ENCODE measurements at places on chromosomes 5 and 9.

- no peak for DNase-seq
Measured at GRCh38 chr5:74664551-74664950, 20.5 kb upstream of the HEXB start.

GRCh38 chr5:124951661-124952060 is 205.2 kb upstream of the ZNF608 start:
- DNase-seq = no peak

DNA sequence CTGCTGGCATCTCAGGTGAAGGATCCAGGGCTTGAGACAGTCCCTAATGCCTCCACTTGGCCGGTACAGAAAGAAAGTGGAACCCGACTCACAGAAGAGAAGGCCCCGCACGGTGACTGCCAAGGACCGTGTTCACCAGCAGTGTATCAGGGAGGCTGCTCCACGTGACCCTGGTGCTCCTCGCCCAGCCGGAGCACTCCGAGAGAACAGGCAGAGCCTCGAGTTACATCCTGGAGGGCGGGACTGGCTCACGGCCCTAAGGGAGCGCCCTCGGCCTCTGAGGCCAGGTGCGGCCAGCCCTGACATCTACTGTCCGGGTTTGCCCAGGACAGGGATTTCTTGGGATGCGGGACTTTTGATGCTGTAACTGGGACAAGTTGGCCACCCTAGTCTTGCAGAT is 104.0 kb upstream of the SARDH start:
- DNase-seq = no peak

- no peak for DNase-seq
Measured at GRCh38 chr9:112894041-112894440, 3.4 kb upstream of the SLC46A2 start.

DNA sequence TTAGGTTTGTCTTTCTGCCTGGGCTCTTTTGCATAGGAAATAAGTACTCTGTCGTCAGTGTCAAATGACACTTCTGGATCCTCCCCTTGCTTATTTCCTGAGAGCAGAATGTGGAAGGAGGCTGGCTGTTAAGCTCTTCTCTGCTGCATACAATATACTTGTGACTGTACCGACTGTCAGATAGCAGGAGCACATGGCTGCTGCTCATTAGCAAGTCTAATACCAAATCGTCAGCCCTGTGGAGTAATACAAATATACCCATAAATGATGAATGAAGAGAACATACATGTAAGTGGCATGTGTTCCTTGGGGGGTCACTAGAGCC is at the start of gene GPR151:
TSS of gene GPR151 (minus strand) at position 40 of the 325 bp plus-strand sequence. CDS start 77 bp downstream, outside the sequence.
- no peak for DNase-seq

- no peak for DNase-seq
Measured at GRCh38 chr5:150066901-150067396, 19.4 kb downstream of the CSF1R start.

DNA sequence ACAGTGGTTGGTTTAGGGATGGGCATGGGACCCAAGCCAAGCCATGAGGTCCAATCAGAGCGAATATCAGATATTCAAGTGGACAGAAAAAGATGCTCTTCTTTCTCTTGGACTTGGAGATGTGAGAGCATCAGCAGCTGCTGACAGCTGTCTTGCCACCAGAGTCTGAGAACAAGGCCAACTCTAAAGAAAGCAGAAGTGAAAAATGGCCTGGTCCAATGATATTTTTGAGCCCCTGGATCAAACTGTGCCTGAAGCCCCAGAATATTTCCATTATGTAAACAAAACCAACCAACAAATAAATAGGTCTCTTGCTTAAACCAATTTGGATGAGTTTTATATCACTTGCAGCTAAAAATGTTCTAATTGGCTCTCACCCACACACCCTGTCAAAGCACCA is 30.7 kb upstream of the JADE2 start:
- no peak for DNase-seq

- DNase-seq = no peak
Measured at GRCh38 chr9:116383936-116384335, 230.3 kb downstream of the PAPPA start.

DNA sequence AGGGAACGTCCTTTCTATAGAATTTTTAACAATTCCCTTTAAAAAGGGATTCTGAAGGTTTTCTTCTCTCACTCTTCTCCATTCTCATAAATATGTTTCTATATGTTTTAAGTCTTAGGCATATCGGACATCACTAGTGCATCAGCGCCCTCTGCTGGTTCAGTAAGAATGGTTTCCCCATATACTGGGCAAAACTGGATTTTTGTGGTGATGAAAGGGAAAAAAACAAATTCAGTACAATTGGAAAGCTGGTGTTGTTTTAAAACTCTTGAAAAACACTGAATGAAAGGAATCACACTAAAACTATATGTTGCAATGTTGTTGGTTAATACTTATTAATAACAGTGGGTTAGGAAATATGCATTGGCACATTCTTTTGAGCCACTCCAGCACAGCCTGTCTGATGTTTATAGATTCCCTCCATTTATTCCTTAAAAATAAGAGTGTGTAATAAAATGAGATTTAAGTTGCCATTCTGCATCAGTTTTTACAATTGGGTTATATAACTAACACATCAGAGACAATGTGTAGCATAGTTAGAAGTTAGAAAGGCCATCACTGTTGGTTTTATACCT is 15.8 kb downstream of the CWC27 start:
- peak; percentile 89 for DNase-seq

DNA sequence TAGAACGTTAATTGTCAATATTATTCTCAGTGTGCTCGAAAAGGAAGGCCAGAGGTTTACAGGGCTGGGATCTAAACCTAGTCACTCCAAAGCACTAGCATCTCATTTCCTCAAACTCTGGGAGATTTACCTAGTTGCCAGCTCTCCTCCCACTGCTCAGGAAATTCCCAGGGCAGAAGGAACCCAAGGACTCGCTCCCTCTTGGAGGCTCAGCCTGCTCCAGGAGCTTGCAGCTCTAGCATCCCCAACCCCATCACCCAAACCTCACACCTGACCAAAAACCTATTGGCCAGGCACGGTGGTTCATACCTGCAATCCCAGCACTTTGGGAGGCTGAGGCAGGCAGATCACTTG is 26.0 kb downstream of the SERINC5 start:
- DNase-seq = no peak

DNA sequence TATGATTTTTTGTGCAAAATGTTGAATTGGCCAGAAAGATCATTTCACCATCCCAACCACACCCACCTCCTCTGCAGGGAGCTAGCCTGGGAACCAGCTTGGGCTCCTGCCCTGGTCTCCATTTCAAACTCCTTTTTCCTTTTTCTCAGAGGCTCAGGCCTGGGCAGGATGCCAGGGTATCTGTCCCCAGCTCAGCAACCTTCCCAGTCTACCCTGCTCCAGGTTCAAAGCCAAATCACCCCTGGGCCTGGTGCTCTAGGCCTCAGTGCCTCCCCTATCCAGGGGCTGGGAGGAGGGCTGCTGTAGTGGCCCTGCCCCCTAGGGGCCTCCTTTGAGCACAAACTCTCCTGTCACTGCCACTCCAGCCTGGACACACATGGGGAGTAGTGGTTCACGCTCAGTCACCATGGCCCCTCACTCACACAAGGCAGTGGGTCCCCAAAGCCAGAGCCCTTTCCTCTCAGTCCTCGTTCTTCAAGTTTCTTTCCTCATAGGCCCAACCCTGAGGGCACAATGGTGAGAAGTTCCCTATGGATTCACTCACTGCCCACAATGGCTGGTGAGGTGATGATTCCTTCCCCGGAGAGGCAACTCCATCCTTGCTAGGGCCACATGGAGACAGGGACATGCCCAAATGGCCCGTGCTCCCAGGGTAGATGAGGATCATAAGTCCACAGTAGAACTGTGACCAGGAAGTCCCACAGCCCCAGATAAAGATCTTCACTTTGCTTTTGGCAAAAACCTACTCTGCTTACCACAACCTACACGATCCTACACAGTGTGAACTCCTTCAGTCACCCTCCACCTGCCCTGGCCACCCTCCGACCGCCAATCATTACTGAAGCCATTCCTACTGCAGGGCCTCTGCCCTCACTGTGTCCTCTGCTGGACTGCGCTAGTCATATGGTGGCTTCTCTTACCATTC is 1.6 kb upstream of the ST6GALNAC4 start:
- peak; percentile 79 for DNase-seq

GRCh38 chr5:97454015-97454414 is 271.0 kb upstream of the RIOK2 start:
- no peak for DNase-seq

GRCh38 chr5:23977365-23977764 is 470.0 kb downstream of the PRDM9 start:
- DNase-seq = no peak

- no peak for DNase-seq
Measured at GRCh38 chr9:109504689-109505088, 6.6 kb upstream of the PTPN3 start.

GRCh38 chr5:95728494-95729114 is 2.5 kb upstream of the RHOBTB3 start:
- DNase-seq = peak; percentile 18

- no peak for DNase-seq
Measured at GRCh38 chr9:100441911-100442361, 15.0 kb downstream of the MSANTD3 start.

DNA sequence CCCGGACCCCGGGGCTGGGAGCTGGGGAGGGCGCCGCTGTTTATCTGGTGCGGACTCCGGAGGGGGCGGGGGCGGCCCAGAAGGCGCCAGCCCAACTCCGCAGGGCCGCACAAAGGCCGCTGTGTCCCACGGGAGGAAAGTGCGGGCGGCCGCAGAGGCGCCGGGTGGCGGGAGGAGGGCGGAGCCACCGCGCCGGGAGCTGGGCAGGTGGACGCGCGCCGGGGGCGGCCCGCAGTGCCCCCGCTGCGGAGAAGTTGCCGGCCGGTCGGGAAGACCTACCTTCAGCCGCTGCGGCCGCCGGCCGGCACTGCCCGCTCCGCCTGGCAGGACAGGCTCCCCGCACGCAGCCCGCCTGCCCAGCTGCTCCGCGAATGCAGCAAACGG is 43.6 kb downstream of the NACC2 start:
- DNase-seq = no peak

DNA sequence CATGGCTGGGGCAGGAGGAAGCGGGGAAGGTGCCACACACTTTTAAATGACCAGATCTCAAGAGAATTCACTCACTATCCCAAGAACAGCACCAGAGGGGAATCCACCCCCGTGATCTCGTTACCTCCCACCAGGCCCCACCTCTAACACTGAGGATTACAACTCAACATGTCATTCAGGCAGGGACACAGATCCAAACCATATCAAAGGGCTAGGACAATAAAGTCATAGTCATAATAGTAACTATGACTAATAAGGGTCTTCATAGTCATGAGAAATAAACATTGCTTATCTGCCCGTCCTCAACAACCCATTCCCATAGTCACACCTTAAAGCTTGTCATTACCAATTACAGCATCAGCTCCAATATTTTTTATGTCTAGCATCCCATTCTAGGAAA is 65.3 kb upstream of the SMC2 start:
- DNase-seq = no peak

- DNase-seq = no peak
Measured at GRCh38 chr9:135584934-135585333, 23.4 kb downstream of the PAEP start.

- DNase-seq = no peak
Measured at GRCh38 chr9:134962065-134962972, 44.6 kb upstream of the FCN1 start.

- DNase-seq = no peak
Measured at GRCh38 chr5:167616043-167616890, 675.2 kb upstream of the WWC1 start.

- DNase-seq = no peak
Measured at GRCh38 chr5:157925786-157926671, 67.1 kb upstream of the CLINT1 start.

- no peak for DNase-seq
Measured at GRCh38 chr9:87657190-87657589, 68.7 kb upstream of the CTSL start.

- no peak for DNase-seq
Measured at GRCh38 chr5:56339732-56340131, 106.6 kb upstream of the ANKRD55 start.
